NCI-H2227 treated with DMSO at 0.1 percent for 48 hours (cell line): ENCODE measurements at places on chromosomes 1 and 21.

DNA sequence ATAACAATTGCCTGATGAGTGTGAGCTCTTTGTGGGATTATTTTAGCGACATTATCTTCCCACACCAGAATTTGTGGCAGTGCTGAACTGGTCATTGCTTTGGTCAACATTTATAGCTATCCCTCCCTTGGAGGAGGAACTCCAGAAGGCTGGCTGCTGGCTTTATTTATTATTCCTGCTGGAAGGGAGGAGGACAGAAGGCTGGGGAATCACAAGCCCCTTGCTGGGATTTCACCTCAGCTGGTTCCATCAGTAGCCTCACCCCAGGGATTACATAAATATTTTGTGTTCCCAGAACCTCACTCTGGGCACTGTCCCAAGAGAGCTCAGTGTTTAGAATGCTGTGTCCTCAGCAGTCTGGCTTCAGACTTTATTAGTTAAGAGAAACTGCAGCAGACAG lies 102.8 kb upstream of the C1orf21 start:
- no peak for DNase-seq

- DNase-seq = no peak
These were observed 66.5 kb upstream of the RAB3GAP2 start for GRCh38 chr1:220338759-220339158.

DNA sequence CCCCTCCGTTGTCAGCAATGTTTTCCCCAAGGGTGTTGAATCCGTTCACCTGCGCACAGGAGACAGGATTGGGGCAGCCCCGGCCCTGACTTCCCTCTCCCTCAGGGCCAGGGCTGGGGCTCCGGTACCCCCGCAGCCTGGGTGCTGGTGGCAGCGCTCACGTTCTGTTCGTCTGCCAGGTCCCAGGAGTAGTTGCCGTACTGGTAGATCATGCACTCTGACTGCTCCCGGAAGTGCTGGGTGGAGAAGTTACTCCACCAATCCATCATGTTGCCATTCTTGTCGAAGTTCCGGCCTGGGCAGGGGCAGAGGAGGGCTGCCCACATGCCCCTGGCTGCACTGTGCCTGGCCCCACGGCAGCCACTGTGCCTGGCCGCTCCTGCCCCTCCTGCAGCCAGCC lies 6.1 kb downstream of the PRXL2B start:
- DNase-seq = no peak

DNA sequence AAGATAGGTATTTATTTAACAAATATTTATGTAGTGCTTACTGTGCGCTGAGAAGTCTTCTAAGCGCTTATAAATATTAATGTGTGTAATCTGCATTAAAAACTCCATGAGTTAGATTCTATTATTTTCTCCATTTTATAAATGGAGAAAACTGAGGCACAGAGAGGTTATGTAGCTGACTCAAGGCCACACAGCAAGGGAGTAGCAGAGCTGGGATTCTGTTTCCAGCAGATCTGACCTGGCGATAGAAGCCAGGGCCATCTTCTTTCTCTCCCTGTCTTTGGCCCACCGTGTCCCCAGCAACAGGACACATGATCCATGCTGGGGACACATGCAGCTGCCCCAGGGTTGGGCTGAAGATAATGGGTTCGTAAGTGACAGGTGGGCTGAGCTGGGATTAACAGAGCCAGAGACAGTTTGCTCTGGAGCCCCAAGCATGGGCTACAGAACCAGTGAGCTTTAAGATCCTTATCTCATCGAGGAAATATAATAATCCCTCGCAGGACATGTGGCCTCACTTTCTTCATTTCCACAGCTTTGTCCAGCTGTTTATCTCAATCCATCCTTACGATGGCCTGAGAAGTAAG lies 30.3 kb downstream of the IGSF21 start:
- DNase-seq = no peak
